ENCODE measurements at places on chromosomes 3 and 15. TPM values are rescaled to one million over a fixed set of nuclear protein-coding genes. Genes with fewer than 3 reads are reported as not detected.

DNA sequence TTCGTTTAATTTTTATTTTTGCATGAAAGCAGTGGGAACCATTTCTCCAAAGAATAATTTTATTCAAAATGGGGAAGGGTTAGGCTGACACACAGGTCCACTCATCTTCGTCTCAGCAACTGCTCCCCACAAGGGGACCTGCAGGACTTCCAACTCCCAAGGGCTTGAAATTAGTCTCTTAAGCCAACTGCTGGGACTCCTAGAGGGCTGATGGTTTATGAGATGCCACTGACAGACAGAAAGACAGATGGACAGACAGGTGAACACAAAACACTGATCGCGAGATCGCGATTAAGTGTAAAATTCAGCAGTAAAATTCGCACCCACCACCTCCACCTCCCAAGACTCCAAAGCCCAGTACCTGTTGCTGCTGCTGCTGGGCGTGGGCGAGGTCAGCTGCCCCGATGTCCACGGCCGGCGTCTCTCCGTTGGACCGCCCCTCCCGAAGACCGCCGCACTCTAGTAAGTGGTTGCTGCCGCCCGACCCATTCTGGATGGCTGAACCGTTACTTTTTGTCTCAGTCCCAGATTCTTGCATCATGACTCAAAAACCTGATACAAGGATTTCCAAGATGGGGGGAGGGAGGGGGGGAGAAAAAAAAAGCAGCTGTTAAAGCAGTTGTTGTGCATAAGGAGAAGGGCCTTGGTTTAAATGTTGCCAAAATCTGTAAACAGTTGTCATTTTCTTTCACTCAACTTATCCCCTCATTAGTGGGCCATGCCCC lies 385.5 kb downstream of the FOXP1 start:
- peaks cover 25% of the 10 kb centered on the region for H3K4me1 ChIP-seq
- DNase-seq, result no peak
- peak overlapping the region; percentile 45 for H3K27ac ChIP-seq

CCR4 gene
- polyA plus RNA-seq, result not detected

GRCh38 chr3:30626443-30627180 lies 20.2 kb downstream of the TGFBR2 start:
- no peak overlapping the region for H3K4me3 ChIP-seq
- H3K27me3 ChIP-seq, result no peaks in the 10 kb centered on the region
- H3K36me3 ChIP-seq, result no peaks in the 10 kb centered on the region
- DNase-seq, result no peak
- H3K4me1 ChIP-seq, result peaks cover 91% of the 10 kb centered on the region
- H3K27ac ChIP-seq, result peak overlapping the region; percentile 66

IFT80 gene
- polyA plus RNA-seq, result 10.8 TPM

DNA sequence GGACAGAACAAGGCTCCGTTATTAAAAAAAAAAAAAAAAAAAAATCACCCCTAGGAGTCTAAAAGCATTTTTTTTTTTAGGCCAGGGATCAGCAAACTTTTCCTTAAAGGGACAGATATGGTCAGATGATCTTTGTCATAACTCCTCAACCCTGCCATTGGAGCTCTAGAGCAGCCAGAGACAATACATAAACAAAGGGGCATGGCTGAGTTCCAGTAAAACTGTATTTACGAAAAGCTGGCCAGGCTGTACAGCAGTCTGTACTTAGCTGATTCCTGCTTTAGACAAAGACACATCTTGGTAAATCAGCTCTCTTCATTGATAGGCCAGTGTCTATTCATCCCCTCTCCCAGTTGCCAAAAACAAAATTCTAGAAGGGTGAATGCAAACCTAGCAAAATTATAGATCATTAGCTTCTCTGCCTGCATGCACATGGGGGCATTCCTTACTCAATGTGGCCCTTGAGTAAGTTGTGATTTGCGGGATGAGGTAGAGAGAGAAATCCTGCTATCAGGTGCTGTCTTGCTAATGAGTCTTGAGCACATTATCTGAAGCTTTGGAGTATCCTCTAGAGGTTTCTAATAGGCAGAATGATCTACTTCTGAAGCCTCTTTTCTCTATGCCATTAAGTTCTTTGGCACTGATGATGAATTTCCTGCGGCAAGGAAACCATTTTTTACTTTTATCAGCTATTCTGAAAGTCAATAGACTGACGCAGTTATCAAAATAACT lies 35.2 kb downstream of the SENP8 start:
- no peak for DNase-seq
- H3K4me3 ChIP-seq, result no peak overlapping the region
- no peaks in the 10 kb centered on the region for H3K27me3 ChIP-seq

DNA sequence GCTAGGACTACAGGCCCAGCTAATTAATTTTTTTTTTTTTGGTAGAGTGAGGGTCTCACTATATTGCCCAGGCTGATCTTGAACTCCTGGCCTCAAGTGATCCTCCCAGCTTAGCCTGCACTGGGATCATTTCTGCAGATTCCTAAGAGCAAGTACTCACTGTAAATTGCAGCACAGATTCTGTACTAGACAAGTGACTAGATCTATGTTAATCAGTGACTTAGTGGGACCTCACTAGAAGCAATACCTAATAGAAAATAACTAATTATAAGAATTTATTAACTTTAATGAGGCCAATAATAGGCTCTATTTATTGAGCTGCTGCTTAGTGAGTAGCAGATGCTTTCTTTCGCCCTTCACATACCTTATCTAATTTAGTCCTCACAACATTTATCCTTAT lies 10.6 kb upstream of the UTS2B start:
- DNase-seq, result no peak
- H3K4me1 ChIP-seq, result peaks cover 90% of the 10 kb centered on the region
- H3K27ac ChIP-seq, result peak overlapping the region; percentile 52

DNA sequence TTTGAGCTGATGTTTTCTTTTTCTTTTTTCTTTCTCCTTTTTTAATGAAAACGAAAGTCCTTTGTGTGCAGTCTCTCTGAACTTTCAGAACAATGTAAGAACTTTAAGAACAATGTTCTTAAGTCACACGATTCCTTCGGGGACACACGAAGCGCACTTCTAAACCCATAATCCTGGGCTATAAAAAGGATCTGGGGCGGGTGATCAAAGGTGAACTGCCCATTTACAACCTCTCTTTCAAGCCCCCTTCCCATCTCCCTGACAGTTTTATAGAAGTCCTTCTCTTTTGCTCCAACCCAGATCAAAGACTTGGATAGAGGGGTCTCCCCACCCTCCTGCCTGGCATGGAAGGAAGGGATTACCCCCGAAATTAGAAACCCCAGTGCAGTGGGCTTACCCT lies 126.8 kb downstream of the BDH1 start:
- no peaks in the 10 kb centered on the region for H3K36me3 ChIP-seq
- H3K4me1 ChIP-seq, result peaks cover 12% of the 10 kb centered on the region
- no peak overlapping the region for H3K27ac ChIP-seq

DNA sequence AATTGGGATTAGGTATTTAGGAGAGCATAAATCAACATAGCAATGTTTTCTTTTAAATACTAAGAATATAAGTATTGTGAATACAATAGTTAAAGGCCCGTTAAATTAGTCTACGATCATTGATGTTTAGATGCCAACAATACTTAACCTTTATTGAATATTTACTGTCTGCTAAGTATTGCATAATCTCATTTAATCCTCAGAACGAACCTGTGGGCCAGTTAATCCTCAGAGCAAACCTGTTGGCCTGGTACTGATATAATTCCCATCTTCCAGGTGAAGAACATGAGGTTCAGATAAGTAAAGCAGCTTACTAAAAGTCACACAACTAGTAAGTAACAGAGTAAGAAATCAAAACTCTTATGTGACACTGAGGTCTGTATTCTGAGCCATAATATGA lies 57.4 kb upstream of the ACKR4 start:
- no peak for DNase-seq
- H3K4me3 ChIP-seq, result no peak overlapping the region
- H3K27me3 ChIP-seq, result no peaks in the 10 kb centered on the region
- peaks cover 5% of the 10 kb centered on the region for H3K4me1 ChIP-seq
- no peak overlapping the region for H3K27ac ChIP-seq
